ENCODE measurements at places on chromosomes 16 and 17. TPM values are rescaled to one million over a fixed set of nuclear protein-coding genes. Genes with fewer than 3 reads are reported as not detected.

Gene ROGDI
- total RNA-seq, result 46.2 TPM

DNA sequence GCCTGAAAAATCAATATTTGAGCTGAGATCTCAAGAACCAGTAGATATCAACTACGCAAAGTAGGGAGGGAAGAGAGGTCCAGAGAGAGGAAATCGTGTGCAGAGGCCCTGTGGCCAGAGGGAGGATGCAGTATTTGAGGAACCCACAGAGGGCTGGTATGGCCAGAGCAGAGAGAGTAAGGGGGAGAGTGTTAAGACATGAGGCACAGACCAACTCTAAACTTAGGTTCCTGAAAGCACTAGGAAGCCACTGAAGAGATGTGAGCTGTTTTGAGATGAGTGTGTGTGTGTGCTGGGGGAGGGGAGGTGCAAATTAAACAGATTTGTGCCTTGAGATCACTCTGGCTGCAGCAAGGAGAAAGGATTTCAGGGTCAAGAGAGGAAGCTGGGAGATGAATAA is 10.9 kb downstream of the SLC13A2 start:
- DNase-seq, result no peak

DNA sequence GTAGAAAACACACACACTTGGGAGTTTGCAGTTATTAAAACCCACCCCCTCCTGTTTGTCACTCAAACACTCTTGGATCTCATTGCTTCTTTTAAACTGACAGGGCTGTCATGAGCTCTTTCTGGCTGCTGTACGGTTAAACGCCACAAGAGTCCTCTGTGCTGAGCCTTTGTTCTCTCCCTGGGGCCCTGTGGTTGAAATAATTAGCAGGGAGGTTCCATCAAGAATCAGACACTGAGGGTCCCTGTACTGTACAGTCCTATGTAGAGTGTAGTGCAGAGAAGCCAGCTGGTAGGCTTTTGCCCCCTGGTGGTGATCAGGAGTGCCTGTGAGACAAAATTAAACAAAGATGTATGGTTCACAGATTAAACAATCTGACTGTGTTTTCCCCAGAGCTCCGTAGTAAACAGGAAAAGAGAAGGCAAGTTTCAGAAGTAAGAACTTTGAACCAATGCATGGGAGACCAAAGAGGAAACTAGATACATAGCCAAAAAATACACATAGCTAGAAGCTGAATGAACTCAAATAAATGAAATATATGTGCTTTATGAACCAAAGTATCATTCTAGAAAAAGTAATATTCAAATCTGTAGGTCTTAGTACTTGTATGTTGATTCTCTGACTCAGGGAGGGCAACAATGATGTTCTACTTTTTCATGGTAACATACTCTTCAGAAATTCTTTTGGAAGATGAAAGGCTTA is 1.4 kb upstream of the SSH2 start:
- DNase-seq, result peak; percentile 50

DNA sequence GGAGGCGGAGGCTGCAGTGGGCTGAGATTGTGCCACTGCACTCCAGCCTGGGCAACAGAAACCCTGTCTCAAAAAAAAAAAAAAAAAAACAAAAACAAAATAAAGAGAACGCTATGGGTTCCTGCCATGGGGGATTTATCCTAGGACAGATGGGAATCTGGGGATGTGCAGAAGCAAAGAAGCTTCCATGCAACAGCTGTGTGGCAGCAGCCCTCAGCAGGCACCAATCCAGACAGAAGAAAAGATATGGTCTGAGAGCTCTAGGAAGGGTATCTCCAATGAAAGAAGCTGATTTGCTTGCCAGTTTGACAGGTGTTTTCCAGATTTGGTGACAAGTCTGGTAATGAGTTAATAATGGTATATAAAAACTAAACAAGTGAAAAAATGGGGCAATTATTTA is 11.6 kb downstream of the MYO19 start:
- no peak for DNase-seq

- no peak for DNase-seq
These were observed 54.0 kb downstream of the SLC6A2 start for GRCh38 chr16:55709801-55710200.

Gene HOXB4
- total RNA-seq, result 6.5 TPM

Gene KRTAP4-4
- total RNA-seq, result not detected

DNA sequence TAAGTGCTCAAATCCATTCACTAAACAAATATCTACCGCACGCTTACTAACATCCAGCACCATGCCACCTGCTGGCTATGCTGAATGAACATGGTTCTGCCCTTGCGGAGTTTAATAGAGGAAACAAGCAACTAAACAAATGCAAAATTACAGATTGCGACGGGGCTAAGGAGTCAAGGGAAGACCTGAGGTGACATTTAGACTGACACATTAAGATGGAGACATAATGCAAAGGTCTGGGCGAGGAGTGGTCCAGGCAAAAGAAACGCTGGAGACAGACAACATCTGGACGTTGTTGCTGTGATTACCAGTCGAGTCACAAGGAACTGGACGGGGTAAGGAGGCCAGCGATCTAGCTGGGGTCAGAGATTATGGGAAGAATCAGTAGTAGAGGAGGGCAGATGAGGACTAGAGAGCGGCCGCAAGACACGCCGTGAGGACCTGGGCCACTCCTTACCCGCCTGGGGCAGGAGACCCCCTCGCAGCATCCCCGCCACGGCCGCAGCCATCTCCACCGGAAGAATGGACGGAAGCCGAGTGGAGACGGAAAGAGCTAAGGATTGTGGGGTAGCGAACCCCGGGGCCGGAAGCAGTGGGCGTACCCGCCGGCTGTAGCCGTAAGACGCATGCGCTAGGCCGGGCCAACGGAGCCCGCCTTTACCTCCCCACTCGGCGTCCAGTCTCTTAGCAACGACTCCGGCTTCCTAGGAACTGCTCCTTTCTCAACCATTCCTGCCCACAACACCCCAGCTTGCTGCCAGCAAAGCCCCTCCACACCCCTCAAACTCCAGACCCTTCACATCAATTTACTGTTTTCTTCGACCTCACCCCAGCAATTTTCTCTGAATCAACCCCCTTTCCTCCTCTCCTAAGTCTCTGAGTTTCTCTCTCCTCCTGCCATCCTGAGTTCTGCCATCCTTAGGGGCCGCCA is at the start of the genes LRRC46 and MRPL10:
Gene LRRC46 (plus strand): TSS at position 668 of the 931 bp plus-strand sequence. CDS start 320 bp downstream, outside the sequence.
Gene MRPL10 (minus strand): TSS at position 539 of the 931 bp plus-strand sequence. CDS start 30 bp downstream, at position 509.
- DNase-seq, result peak; percentile 94

DNA sequence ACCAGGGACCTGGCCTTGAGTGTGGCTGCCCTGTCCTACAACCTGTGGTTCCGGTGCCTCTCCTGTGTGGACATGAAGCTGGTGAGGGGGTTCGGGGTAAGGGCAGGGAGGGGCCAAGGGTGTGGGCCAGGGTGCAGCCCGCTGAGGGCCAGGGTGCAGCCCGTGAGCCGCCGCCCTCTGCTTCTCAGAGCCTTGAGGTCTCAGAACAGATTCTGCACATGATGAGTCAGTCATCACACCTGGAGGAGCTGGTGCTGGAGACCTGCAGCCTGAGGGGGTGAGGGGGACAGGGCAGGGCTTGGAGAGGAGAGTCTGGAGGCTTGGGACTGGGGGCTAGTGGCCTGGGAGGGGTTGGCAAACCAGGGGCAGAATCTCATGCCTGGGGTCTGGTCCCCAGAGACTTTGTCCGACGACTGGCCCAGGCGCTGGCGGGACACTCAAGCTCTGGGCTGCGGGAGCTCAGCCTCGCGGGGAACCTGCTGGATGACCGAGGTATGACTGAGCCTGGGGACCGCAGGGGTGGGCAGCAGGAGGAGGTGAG is 2.2 kb downstream of the CARMIL2 start:
- no peak for DNase-seq

Gene NPW
- 0.82 TPM for total RNA-seq

DNA sequence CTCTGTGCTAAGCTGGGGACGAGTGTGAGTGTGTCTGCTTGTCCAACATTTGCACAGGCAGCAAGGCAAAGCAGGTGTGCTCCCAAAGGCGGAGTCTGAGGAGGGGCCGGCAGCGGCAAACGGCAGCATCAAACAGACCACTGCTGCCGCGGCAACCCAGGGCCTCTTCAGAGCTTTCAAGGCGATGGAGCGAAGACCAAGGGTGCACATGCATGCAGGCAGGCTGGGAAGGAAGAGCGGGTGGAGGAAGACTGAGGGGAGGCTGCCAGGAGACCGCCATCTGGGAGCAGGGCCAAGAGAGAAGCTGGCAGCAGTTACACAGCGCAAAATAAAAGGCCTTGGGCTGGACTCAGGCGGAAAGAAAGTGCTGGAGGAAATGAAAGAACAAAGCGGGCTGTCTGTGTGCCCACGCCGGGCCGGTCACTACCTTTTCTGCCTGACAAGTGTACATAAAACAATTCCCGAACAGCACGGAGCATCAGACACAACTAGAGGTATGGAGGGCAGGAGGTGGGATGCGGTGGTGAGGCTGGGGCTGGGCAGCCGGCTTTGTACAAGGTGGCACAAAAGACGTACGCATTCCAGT is 8.5 kb downstream of the TIMM22 start:
- no peak for DNase-seq

DNA sequence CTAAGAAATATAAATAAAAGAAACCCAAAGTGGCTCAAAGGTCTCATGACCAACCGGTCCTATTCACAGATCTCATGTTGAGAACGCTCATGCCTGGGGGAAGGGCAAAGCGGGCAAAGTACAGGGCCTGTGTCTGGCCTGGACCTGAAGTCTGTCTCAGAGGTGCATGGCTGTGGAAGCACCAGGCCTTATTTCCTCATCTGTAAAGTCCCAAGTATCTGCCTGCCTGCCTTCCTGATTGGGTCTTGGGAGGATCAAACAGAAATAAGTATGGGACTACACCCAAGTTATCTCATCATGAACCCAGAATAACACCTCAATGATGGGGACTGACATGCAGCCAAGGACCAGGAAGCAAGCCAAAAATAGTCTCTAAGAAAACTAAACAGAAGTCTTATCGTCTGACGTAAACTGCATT is 14.2 kb downstream of the AXIN2 start:
- no peak for DNase-seq

Gene SLFN12
- total RNA-seq, result 25.7 TPM

Gene UBE2G1
- total RNA-seq, result 88.0 TPM

GRCh38 chr17:41803049-41804020 is 8.4 kb downstream of the P3H4 start:
- no peak for DNase-seq

Gene HBQ1
- total RNA-seq, result not detected

GRCh38 chr17:56909742-56910508 is 3.9 kb downstream of the TRIM25 start:
- no peak for DNase-seq

GRCh38 chr16:26344240-26344776 is 652.5 kb downstream of the HS3ST4 start:
- DNase-seq, result no peak

Gene SLC13A5
- total RNA-seq, result 1.3 TPM

DNA sequence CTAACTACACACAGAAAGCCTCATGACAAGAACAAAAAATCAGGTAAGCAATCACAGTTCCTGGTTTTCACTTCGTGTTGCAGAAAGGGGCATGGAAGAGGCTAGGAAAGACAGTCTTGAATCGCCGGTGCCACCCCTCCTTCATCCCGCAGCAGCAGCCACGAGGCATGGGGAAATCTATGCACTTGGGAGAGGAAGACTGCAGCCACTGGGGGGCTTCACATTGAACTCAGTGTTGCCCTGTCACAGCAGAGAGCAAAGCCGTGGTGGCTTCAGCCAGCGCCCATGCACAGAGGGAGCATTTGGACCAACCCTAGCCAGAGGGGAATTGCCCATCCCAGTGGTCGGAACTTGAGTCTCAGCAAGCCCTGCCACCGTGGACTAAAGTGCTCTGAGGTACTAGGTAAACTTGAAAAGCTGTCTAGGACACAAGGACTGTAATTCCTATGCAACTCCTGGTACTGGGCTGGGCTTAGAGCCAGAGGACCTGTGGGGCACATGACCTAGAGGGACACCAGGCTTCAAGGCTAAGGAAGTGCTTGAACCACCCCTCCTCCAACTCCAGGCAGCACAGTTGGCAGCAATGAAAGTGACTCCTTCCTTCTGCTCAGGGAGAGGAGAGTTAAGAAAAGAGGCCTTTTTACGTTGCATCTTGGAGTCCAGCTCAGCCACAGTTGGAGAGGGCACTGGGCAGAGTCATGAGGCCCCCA is 35.2 kb upstream of the ATP2C2 start:
- no peak for DNase-seq

GRCh38 chr16:894136-894535 is 76.6 kb downstream of the LMF1 start:
- DNase-seq, result no peak

DNA sequence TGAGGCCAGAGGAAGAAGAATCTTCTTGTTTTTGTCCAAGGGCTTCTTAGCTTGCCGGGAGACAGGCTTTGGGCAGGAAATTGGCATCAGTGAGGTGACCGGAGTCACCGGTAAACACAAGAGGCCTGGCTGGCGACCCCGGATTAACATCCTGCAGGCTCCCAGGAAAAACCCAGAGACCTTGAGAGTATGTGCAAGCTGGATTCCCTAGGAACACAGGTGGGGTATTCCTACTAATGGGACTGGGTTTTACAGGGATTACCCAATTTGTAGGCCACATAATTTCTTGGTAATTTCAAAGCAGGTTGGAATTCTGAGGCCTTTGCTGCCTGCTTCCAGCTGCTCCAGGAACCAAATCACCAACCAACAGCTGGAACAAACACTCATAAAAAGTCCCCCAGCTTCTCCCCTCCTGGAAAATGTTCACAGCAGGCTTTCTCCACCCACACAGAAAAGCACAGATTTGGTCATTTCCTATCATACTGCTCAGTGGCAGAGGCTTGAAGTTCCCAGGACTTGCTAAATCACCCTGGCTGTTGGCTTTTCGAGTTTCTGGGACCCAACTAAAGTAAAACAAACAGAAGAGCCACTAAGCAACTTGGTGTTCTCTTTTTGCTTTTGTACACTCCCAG is 258.8 kb downstream of the IRF8 start:
- DNase-seq, result no peak

Gene CLEC16A
- total RNA-seq, result 58.1 TPM

- no peak for DNase-seq
These were observed 247.3 kb upstream of the RPL38 start for GRCh38 chr17:73956169-73956568.

DNA sequence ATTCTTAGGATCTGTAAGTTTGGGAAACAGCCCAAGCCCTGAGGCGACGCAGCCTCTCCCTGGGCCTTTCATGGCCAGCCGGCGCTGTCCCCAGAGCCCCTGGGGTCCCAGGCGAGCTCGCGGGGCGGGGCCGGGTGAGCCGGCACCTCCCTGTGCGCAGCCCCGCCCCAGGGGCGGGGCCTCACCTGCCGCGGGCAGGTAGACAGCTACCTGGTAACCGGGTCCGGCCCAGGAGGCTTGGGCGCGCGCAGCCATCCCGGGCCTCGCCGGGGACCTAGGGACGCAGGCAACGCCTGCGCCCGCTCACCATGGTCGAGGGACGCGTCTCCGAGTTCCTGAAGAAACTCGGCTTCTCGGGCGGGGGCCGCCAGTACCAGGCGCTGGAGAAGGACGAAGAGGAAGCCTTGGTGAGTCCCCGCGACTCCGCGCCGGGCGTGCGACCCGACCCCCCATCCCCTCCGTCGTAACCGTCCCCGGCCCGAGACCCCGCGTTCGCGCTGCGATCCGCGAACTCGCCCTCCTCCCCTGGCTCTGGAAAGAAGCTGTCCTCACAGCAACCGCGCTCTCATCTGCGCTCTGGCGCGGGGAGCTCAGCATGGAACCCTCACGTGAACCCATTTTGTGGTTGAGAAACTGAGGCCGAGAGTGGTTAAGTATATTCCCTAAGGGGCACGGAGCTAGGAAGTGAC is at the start of gene ATP2C2:
Gene ATP2C2 (plus strand): TSS at position 231 of the 689 bp plus-strand sequence. CDS start 78 bp downstream, at position 309.
- DNase-seq, result peak; percentile 18

Gene RNF135
- total RNA-seq, result 14.6 TPM

GRCh38 chr16:69812688-69813014 is 50.5 kb downstream of the WWP2 start:
- DNase-seq, result no peak

All from endothelial cell (in vitro differentiated cells).